ENCODE measurements at places on chromosomes 3 and 15. TPM values are rescaled to one million over a fixed set of nuclear protein-coding genes. Genes with fewer than 3 reads are reported as not detected.

- no peak for DNase-seq
Measured at GRCh38 chr3:118988198-118989130, 46.2 kb downstream of the IGSF11 start.

DNA sequence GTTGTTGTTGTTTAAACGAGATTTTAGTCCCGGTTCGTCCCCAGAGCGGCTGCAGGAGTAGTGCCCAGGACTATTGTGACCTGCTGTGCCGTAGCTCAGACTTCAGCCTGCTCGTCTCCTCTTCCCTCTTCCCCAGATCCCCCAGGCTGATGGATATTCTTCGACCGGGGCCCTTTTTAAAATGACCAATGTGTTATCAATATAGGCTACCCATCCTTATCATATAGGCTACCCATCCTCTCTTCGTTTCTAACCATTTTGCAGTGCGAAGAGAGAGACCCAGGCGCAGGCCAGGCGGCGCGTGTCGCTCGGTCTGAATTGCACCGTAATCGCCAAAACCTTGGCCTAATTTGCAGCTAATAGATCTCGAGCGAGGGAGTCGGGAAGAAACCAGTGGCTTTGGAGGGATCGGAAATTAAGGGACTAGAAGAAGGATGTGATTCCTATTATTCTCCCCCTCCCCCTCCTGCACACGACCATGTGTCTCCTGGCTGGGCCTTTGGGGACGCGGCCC lies 23.0 kb downstream of the NR2F2 start:
- DNase-seq = no peak

Gene MORC1
- total RNA-seq = not detected

DNA sequence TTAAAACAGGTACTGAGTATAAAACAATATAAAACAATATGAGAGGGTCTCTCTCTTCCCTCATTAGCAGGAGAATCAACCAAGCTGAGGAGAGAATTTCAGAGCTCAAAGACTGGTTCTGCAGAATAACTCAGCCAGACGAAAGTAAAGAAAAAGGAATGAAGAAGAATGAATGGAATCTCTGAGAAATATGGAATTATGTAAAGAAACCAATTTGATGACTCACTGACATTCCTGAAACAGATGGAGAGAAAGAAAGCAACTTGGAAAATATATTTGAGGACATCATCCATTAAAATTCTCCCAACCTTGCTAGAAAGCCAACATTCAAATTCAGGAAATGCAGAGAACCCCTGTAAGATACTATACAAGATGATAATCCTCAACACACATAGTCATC lies 630.9 kb downstream of the PYDC2 start:
- no peak for DNase-seq
